Foreskin fibroblast (primary cell): ENCODE measurements at places on chromosomes 5 and 9.

DNA sequence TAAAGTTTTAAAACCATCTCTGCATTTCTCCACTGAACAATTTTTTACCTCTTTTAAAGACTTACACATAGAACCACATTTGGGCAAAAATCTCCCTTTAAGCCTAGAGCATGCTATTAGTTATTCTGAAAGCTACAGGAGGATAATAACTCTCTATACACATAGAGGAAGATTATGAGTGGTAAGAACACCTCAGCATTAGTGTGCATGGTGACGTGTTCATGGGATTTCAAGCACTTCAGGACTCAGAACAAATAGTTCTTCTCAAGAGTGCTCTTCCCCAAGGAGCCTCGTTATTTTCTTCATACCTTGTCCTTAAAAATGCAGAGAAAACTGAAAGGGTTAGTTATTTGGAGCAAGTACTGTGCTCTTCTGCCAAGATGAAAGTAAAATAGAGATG is 256.9 kb upstream of the TUSC1 start:
- DNase-seq = no peak

- DNase-seq = no peak
Observed at GRCh38 chr9:127176631-127177030, 54.2 kb upstream of the ANGPTL2 start.

DNA sequence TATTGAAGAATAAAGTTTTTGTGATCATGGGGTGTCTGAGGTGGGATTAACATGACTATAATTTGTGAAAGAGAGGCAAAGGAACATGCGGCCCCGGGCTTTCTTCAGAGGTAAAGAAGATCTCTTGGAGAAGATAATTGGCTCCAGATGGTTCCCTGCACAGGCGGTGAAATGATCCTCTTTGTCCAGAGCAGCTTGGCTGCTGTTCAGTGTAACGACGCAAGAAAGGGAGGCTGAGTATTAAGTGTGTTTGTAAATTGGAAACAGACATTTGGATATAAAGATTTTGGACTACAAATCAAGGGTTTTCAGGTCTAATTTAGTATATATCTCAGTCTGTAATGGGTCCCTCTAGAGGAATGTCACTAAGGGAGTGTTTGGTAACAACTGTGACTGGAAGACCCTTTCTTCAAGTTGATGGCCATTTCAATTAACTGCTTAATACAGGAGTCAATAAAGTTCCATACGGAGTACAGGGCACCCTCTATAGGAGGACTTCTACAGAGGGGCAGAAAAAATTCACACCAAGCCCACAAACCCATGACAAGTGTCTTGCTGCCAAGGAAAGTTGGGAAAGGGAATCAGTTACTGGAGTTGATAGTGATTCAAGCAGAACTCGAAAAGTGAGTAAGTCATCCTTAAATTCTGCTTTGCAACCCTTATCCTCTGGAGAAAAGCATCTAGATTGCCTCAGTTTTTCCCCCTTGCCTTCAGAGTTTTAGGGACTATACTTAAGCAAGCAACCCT is 4.1 kb downstream of the EQTN start:
- DNase-seq = no peak

- peak; percentile 96 for DNase-seq
Observed at GRCh38 chr5:115419846-115420585, 123.6 kb upstream of the CCDC112 start.

DNA sequence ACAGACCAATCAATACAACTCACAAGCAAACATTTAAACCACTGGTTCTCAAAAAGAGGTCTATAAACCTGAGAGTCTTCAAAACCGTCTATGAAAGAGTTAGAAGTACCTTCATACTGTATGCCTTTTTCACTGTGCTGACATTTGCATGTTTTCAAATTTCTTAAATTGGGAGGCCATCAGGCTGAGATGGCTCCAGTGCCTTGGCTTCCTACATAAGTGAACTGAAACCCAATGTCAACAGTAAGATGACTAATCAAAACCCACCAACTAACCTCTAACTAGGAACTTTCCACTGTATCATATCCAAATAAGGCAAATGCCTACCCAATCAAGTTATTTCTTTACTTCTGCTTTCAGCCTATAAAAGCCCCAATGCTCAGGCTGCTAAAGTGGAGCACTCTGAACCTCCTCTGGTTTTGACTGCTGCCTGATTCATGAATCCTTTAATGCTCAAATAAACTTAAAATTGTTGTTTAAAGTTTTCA is 35.1 kb downstream of the FAM13B start:
- no peak for DNase-seq

GRCh38 chr5:129387944-129388343 is 72.2 kb upstream of the ADAMTS19 start:
- no peak for DNase-seq

DNA sequence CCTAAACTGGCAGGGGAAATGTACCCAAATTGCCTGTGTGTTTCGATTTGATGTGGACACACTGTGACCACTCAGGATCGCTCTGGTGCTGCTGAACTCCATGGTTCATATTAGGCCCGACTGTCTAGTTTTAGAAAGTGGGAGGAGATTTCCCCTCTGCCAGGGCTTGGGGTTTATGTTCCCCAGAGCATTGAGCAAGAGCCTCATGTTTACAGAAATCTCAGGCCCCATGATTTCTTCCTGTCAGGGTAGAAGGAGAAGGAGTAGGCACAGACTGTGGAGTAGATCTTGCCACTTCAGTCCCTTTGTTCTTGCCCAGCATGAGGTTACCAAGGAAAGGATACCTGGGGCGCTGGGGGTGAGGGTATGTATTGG is 40.8 kb upstream of the GLRX start:
- peak; percentile 67 for DNase-seq

- peak; percentile 40 for DNase-seq
Observed at GRCh38 chr5:107268241-107268640, 402.5 kb downstream of the EFNA5 start.

GRCh38 chr5:120053841-120054240 is 410.3 kb upstream of the PRR16 start:
- DNase-seq = peak; percentile 25

DNA sequence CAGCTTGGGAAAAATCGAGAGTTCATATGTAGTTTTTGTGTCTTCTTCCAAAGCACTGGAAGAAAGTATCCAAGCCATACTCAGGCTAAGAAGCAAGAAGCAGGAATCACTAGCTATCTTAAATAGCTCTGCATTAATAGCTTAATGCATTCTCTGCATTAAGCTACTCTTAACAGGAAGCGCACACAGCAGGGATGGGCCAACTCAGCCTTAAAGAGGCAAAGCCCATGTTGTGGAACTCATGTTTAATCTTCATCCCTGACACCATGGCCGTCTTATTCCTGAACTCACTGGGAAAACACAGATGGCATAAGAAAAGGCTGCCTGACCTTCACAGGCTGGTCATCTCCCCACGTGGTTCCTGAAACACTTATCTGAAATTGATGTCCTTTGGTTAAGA is 18.7 kb upstream of the ICE1 start:
- no peak for DNase-seq

GRCh38 chr9:75855509-75855908 is 35.0 kb upstream of the PCSK5 start:
- peak; percentile 49 for DNase-seq

DNA sequence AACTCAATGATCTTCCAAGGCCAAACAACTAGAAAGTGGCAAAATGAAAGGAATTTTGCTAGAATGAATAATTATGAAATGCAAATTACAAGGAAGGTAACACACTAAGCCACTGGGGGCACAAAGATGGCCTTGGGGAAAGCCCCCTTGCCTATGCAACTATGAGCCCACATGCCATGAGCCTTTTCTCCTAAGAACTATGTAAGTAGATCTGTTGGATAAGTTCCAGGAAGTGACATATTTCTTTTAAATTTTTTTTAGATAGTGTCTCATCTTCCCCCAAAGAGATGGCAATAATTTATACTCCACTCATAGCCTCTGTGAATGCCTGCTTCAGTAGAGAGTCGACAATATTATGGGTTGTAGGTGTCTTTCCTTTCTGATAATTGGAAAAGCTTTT is 257.8 kb downstream of the AUH start:
- DNase-seq = no peak
